ENCODE measurements at places on chromosomes 2 and 18. TPM values are rescaled to one million over a fixed set of nuclear protein-coding genes. Genes with fewer than 3 reads are reported as not detected.

DNA sequence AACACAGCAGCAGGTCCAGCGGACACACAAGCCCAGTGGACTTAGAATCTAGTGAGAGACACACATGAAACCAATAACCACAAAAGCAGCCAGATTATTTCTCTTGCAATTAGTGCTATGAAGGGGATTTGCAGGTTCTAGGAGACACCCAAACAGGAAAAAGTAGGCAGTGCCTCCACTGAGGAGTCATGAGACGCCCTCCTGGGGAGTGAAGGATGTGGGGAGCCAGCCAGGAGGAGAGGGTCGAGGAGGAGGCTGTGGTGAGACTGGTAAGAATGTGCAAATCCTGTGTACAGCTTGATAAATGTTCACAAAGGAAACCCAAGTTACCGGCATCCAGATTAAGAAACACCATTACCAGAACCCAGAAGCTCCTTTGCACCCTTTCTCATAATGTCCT, 2.7 kb upstream of the CAPN13 start:
- no peak for DNase-seq

GRCh38 chr2:159290289-159290907, 3.9 kb upstream of the WDSUB1 start:
- no peak for DNase-seq

DNA sequence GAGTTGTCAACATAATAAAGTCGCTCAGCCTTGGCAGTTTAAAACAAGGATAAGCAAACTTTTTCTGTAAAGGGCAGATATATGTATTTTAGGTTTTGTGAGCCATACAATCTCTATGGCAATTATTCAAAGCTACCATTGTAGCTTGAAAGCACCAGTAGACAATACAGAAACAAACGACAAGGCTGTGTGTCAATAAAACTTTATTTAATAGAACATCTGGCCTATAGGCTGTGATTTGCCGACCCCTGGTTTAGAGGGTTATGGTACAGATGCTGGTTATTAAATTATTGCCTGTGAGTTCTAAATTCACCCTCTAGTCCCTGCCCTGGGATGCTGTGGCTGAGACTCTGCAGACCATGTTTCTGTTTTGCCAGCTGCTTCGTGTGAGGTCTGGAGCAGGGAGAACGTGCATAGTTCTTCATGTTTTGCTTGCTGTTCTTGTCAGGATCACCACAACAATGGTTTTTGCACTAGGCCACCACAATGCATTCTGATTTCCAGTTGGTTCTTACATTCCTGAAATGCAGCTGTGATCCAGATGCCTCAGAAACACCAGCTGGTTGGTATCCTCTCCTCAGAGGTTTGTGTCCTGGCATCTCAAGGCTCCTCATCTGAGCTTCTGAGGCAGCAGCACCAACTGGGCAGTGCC, 46.6 kb downstream of the ICOS start:
- no peak for DNase-seq

DNA sequence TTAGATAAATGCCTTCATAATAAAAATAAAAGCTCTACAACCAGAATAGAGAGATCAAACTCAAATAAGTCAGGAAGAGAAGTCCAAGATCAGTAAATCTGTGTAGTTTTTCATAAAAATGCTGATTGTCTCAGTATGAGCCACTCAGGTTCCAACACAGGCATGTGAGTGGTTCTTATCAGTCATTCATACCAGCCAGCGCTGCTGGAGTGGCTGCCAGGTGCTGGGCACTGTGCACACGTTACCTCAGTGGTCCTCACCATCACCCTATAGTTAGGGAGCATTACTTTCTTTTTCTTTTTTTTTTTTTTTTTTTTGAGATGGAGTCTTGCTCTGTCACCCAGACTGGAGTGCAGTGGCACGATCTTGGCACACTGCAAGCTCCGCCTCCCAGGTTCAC, 23.8 kb downstream of the CNDP1 start:
- no peak for DNase-seq

DNA sequence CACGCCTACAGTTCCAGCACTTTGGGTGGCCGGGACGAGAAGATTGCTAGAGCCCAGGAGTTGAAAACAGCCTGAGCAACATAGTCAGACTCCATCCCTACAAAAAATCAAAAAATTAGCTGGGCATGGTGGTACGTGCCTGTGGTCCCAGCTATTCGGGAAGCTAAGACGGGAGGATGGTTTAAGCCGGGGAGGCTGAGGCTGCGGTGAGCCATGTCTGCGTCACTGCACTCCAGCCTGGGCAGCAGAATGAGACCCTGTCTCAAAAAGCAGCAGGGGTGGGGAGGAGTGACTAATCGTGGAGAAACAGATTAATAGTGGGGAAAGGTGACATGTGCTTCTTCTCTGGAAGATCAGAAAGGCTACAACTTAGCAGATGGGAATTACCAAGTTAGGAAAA, 58.1 kb upstream of the GPC1 start:
- no peak for DNase-seq

GRCh38 chr2:144942516-144943256, 422.8 kb upstream of the ZEB2 start:
- DNase-seq = no peak

GRCh38 chr2:119689218-119689617, 10.2 kb downstream of the TMEM177 start:
- peak; percentile 5 for DNase-seq

- no peak for DNase-seq
Measured at GRCh38 chr18:32095192-32095899, 3.7 kb downstream of the RNF138 start.

DNA sequence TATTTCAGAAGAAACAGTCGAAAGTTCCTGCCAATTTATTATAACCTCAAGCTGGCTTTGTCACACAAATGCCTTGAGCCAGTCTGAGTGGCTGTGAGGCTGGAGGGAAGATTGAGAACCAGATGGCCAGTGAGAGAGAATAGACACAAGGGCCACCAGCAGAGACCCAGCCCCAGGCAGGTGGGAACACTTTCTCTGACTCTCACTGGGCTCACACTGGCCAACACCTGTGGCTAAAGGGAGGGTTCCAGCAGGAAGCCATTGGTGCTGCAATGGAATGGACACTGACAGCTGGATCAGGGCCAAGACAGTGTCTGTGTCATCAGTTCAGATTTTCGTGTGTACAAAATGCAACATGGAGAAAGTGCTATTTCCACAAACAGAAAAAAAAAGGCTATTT, 29.9 kb downstream of the LOXHD1 start:
- DNase-seq = no peak

GRCh38 chr2:99975386-99975785, 167.0 kb downstream of the AFF3 start:
- no peak for DNase-seq

DNA sequence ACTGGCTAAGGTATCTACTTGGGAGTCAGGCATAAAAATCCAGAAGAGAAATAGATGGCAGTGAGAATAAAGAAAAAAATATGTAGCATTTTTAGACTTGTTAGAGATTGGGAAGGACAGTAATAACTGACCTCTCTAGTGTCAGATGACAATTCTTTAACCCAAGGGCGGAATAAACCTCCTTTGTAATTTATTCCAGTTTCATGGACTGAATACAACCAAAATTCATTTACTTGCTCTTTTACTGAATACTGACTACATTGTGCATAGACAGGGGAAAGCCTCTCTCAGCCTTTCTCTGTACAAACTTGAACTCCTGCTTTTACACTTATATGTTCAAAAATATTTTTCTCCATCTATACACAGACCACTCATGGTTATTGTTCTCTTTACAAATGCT, 475.3 kb upstream of the RAB12 start:
- DNase-seq = no peak

DNA sequence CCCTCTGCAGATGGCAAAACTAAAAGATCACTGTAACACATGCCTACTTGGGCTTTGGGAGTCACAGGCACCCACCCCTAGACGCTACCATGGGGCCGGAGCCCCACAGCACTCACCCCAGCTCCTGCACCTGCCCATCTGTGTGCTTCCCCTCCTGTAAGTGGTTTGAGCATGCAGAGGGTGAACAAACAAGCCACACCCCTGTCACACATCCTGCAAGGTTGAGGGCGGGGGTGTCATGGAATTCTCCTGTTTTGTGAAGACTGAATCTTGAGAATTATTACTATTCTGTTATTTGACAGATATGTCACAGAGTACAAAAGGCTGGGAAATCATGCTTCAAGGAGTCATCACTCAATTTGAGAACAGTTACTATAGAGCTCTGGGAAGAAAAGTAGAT, 60.9 kb downstream of the RFTN2 start:
- DNase-seq = no peak

DNA sequence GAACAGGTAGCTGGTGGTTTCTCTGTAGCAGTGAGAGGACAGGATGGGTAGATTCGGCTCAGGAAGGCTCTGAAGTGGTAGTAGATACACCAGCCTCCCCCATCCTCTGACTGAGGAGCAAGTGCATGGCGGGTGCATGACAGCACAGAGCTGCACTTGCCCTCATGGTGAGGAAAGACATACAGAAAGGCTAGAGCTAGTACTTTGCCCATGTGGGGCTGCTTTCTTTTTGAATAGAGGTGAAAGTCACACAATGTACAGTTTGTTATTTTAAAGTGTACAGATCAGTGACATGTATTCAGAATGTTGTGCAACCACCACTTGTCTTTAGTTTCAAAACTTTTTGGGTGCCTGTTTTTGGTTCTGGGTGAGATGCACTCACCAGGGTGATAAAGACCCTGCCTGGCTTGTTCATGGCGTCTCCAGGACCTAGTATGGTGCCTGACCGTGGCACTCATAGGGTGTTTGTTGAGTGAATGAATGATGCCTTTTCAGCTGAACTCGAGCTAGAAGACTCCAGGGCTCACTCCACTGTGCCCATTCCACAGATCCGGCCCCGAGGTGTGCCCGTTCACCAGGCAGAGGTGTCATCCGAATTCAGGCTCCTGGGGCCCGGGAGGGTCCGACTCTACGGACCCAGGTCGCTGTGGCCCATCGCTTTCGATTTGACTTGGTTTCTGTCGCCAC, 421 bp upstream of the VAMP5 start:
- no peak for DNase-seq

GRCh38 chr2:170073288-170073687, 104.7 kb upstream of the MYO3B start:
- peak; percentile 6 for DNase-seq

DNA sequence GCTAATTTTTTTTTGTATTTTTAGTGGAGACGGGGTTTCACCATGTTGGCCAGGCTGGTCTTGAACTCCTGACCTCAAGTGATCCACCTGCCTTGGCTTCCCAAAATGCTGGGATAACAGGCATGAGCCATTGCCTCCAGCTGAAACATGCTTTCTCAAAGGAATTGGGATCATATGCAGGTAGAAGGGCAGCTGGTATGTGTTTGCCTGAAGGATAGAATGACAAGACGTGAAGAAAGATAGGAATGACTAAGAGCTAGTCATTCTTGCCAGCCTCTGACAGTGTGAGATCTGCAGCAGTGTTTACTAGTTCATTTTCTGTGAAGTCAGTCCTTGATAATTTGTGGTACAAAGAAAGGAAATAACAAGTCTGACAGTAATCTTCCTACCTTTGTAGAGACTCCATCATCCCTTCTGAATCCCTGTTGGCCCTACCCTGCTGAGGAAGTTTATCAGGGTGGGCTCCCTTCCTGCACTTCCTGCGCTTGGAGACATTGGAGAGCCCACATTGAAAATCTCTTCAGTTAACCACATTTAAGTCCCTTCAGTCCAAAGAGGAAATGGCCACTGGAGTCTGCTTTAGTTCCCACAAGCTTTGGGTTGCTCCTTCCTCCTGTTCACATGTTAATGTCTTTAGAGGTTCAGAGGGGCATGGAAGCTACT, 14.7 kb downstream of the CFLAR start:
- peak; percentile 36 for DNase-seq

DNA sequence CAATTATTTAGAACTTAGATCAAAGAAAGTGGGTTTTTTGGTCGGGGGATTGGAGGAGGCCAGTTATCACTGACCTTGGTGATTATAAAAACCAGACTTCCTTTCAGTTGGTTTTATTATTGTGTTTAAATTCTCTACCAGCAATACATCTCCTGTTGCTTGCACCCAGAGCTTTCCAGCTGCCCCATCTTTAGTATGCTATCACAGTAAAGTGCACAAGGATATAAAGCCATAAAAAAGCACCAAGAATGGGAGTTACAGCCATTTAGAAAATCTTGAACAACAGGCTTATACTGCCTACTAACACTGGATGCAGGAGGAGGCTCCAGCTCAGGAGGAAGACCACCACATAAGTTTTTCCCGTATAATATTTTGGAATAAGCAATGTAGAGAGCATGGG, 148.7 kb upstream of the OSR1 start:
- DNase-seq = no peak

GRCh38 chr18:72738136-72738535, 129.7 kb downstream of the NETO1 start:
- DNase-seq = peak; percentile 9

DNA sequence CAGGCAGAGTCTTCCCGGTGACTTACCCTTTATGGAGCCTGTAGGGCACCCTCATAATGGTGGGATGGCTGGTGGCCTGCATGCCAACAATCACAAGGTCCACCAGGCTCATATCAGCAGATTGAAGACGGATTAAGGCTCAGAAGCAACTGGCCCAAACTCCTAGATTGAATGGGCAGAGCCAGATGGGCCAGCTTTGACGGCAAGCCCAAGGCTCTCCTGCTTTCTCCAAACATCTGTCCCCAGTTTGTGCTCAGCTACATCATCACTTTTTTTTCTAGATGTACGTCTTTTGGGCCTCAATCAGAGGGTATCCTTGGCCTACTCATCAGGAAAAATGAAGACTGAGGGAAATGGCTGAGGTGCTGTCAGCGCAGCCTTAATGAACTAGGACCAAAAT, 114.6 kb downstream of the VIT start:
- DNase-seq = no peak

DNA sequence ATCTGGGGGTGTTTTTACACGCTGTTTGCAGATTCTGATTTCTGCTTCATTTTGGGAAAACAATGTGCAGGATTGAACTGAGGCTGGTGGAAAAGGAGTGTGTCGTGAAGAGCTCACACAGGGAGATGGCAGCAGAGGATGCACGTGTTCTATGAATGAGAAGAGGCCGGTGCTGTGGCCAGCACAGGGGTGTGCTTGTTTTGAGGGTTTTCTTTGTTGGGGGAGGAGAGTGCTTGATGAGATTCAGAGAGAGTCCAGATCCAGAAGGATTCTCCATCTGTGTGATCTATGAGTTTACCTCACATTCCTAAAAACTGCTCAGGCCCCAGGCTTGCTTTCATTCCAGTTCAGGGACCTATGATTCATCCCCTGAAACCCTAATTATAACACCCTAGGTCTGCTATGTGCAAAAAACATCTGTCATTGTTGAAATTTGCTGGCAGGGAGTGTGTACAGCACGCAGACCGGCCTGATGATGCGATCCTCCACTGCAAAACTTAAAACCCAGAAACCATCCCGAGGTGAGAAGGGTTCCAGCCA, 12.1 kb downstream of the TGFA start:
- DNase-seq = no peak

- DNase-seq = no peak
Measured at GRCh38 chr2:126674075-126674744, 18.3 kb downstream of the GYPC start.

The KIF1A gene
- polyA plus RNA-seq = 0.58 TPM

The ACKR3 gene
- polyA plus RNA-seq = 6.9 TPM

The LAMA3 gene
- polyA plus RNA-seq = 4.4 TPM

The COL5A2 gene
- polyA plus RNA-seq = 3.6 TPM

The SERPINB4 gene
- not detected for polyA plus RNA-seq

Data from kidney (tissue), 22 donors.